ENCODE measurements at places on chromosomes 12 and 14. TPM values are rescaled to one million over a fixed set of nuclear protein-coding genes. Genes with fewer than 3 reads are reported as not detected.

AQP2 gene
- polyA plus RNA-seq: 0.21 TPM

TBX3 gene
- polyA plus RNA-seq: 34.7 TPM

LMO3 gene
- polyA plus RNA-seq: 1.8 TPM

ARMH4 gene
- 4.3 TPM for polyA plus RNA-seq

ATXN3 gene
- 19.2 TPM for polyA plus RNA-seq

TTC9 gene
- 8.8 TPM for polyA plus RNA-seq

NFATC4 gene
- polyA plus RNA-seq: 20.7 TPM

RTN1 gene
- 6.4 TPM for polyA plus RNA-seq

TCL1B gene
- not detected for polyA plus RNA-seq

- DNase-seq: no peak
Measured at GRCh38 chr12:47534695-47535094, 171.1 kb downstream of the RPAP3 start.

DNA sequence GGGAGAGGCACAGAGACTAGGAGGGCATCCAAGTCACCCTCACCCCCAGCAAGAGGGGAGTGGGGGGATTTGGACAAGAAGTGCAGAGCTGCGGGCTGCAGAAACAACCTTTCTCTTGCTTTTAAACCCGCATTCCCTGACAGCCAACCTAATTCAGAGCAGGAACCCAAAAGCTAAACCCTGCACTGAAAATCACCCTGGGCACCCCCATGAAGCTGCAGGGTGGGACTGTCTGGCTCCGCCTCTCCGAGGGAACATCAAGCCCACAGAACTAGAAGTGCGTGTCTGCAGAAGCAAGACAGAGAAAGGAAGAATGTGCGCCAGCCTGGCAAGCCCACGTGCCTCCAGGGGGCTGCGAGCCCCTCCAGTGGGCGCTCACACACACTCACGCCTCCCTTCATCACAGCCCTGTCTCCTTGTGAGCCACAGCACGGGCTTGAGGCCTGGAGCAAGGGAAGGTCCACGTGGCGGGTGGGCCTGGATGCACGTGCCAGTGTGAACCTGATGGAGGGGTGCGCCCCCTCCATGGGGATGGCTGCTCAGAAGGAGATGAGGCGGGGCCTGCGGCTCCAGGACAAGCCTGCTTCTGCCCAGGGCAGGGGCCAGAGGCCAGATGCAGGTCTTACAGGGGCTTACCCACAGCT, 27.8 kb upstream of the PNMA1 start:
- no peak for DNase-seq

- DNase-seq: no peak
Measured at GRCh38 chr14:78346747-78347146, 176.6 kb downstream of the NRXN3 start.

- no peak for DNase-seq
Measured at GRCh38 chr14:66982247-66982646, 207.0 kb upstream of the GARIN2 start.

DNA sequence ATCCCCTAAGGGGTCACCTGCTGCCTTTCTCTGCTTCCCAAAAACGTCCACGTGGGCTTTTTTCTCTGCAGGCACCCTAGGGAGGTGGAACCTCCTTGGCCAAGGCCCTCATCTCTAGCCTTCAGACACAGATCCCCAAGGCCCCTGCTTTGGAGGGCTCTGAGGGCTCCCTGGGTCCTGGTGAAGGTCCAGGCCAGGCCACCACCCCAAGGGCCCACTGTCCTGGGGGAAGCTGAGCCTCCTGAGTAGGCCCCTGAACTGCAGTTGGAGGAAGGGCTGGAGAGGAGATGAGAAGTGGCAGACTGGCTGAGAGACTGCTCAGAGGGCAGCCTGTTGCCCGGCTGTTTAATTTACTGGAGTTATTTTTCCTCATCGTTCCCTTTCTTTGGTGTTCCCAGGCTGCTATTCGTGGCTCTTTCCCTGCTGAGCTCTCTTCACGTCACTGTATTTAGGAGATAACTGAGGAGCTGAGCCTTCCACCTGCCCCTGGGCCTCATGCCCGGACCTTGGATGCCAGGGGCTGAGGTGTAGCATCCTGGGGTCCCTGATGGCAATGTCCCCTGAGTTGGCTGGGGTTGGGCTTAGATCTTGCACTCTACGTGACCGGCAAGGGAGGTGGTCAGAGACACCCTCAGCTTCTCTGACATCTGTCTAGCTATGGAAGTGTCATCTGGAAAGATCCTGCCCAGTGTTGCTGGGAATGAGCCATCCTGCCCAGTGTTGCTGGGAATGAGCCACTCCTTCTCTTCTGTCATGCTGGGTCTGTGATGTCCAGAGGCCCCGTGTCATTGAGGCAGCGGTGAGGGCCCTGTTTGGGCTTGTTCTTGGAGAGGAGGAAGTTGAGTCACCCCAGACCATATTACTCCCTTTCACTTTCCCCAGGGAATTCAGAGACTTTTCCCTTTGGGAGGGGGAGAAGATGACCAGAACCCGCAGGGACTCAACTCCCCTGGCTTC, 139.8 kb downstream of the TSPAN9 start:
- DNase-seq: no peak

- DNase-seq: no peak
Measured at GRCh38 chr12:19646599-19646998, 207.3 kb downstream of the AEBP2 start.

GRCh38 chr12:132623072-132623869, 4.7 kb downstream of the P2RX2 start:
- no peak for DNase-seq

DNA sequence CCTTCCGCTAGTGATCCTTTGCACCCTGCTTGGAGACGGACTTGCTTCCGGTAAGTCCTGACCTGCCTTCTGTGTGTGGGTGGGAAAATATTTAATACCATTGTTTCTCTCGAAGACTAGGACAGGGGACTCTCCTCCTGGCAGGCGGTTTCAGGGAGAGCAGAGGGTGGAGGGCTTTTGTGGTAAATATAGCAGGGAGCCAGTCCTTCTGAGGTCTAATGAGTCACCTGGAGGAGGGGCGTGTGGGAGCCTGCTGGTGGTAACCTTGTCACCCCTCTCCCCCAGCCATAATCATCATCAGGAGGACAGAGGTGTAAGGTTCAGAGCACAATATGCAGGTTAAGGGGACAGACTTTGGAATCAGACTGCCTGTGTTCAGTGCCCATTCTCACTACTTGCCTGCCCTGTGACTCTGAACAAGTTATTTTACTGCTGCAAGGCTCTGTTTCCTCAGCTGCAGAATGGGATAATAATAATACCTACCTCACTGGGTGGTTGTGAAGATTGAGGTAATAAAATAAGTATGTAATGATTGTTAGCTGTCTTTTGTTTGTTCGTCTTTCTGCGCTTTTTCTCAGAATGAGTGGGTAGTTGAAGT, 47.4 kb downstream of the SUSD6 start:
- no peak for DNase-seq

DNA sequence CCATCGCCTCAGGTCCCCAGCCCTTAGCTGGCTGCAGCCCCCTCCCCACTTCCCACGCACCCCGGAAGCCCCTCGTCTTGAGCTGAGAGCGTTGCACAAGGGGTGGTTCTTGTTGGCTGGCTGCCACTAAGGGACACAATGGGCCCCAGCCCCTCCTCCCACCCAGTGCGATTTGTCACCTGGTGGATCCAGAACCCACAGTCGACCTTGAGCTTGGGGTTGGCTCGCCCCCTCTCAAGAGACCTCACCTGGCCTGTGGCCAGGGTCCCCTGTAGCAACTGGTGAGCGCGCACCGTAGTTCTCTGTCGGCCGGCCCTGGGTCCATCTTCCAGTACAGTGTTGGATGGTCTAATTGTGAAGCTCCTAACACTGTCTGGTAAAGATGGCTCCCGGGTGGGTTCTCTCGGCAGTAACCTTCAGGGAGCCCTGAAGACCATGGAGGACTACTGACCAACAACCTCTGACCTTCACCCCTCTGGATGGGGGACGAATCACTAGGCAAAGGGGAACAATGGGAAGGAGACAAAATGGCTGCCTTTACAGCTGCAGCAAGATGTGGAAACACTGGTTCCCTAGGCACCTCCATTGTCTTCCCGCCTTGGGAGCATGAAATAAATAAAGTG, 6.6 kb downstream of the PHB2 start:
- DNase-seq: no peak

DNA sequence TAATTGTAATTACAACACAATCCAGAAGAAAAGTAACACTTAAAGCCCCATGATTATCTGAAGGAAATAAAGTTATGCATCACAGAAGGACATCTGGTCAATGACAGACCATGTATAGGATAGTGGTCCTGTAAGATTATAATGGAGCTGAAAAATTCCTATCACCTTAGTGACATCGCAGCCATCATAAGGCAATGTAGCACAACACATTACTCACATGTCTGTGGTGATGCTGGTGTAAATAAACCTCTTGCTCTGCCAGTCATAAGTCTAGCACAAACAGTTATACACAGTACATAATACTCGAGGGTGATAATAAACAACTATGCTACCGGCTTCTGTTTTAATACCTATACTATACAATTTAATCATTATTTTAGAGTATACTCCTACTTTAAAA, 11.2 kb downstream of the ATG2B start:
- DNase-seq: no peak

DNA sequence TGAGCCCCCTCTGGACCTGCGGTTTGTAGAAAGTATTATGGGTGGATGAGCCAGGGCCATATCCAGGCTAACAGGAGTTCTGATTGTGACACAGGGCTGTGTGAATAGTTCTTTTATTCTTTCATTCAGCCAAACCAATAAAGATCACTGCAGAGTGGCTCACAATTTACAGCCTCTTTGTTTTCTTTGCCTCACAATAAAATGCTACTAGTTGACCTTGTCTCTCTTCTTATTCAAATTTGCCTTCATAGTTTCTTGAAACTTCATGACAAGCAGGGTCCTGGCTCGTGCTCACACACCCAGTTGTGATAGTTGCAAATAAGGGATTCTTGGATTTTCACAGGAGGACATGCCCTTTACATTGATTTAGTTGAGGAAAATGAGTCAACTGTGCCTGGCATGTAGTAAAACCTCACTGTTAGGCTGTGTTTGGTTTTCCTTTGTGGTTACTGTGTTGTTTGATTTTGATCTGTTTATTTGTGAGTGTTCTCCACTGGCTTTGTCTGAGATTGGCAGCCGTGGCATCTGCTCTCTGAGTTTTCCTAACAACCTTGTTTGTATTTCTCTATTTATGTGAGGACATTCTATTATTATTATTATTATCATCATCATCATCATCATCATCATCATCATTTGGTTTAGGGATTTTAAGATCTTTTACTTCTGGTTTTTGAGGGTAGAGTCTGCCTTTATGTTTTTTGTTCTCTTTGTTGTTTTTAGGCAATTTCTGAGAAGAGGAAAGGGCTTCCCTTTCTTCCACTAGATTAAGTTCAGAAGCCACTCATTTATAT, 2.7 kb upstream of the KRT6B start:
- no peak for DNase-seq

GRCh38 chr12:56987551-56988053, 18.7 kb downstream of the ZBTB39 start:
- peak; percentile 78 for DNase-seq

- DNase-seq: no peak
Measured at GRCh38 chr14:74983343-74983742, 19.4 kb upstream of the EIF2B2 start.

GRCh38 chr12:104063712-104064030, 660 bp upstream of the HCFC2 start:
- peak; percentile 53 for DNase-seq

All from muscle of arm (tissue), 14 donors.